Mucosa of descending colon (tissue), 3 donors: ENCODE measurements at places on chromosomes 12 and 14. TPM values are rescaled to one million over a fixed set of nuclear protein-coding genes. Genes with fewer than 3 reads are reported as not detected.

Gene OR11G2
- not detected for total RNA-seq

Gene GLI1
- 2.0 TPM for total RNA-seq

Gene PROX2
- 0.07 TPM for total RNA-seq

Gene INHBC
- not detected for total RNA-seq

Gene GNB3
- 5.3 TPM for total RNA-seq

Gene TGM1
- 3.3 TPM for total RNA-seq

DNA sequence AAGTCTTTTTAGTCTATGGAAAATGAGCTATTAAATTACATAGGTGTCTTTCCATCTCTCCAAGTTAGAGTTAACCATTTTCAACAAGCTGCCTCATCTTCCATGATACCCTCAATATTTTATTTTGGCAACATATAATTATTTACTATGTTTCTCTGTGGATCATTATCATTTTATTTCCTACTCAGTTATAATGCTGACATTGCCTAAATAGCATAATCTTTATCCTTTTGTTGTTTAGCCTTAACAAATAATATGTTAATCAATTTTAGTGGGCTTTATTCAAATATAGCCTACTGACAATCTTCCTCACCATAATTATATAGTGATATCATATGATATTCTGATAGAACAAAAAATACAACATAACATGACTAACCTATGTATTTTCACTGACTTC, 1044.8 kb upstream of the FOXG1 start:
- no peak for DNase-seq

DNA sequence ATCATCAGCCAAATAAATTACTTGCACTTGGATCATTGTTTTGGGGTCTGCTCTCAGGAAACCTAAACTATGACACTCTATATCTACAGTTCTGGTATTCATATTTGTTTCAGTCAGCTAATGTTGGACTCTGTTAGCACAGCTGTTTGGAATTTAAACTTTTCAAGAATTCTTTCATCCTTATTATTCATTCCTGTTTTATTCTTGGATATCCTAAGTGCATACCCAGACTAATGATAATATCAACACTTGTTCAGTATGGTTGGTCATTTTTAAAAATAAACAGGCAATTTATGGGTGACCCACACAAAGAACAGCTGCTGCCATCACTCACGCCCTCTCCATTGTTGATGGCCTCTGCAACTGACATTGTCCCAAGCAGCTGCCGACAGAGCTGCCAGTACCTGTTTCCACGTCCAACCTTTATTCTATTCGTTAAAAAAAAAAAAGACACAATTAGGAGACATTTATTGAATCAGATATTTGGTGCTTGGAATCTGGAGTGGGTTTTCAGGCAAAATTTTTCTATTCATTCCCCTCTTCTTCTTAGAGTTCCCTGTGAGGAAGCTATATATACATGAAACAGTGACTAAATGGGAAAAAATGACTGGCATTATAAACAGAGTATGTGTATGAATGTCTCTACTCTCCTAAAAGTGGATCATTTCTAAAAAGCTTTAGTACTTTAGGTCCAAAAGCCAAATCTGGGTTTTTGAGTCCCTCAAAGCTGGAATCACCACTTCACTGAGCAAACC, 252.1 kb upstream of the NAV3 start:
- DNase-seq = no peak

GRCh38 chr14:74620497-74620921, 8.5 kb upstream of the LTBP2 start:
- DNase-seq = no peak

DNA sequence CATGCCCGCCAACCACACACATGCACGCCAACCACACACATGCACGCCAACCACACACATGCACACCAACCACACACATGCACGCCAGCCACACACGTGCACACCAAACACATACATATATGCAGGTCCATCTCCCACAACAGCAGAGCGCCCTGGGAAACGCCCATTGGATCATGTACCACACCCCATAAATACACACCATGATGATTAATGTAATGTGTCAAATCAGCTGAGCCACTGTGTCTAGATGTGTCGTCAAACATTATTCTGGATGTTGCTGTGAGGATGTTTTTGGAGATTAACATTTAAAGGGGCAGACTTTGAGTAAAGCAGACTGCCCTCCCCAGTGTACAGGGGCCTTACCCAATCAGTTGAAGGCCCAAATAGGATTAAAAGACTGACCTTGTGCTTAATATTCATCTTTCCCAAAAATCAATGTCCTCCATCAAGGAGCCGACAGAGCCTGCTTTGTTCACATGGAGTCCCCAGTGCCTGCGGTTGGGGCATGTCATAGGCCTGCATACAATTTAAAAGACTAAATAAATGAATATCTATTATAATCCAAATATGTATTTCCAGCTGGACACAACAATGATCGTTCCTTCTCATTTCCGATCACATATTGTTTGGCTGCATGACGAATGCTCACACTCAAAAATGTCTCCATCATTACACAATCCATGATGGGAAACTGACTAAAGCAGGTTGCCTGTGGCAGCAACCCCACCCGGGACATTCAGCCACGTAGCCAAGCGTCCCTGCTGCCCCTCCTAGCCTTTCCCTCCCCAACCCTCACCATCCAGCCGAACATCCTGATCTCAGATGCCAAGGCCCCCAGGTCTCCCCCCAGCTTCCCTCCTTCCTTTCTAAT, 23.2 kb upstream of the BDKRB2 start:
- DNase-seq = no peak

DNA sequence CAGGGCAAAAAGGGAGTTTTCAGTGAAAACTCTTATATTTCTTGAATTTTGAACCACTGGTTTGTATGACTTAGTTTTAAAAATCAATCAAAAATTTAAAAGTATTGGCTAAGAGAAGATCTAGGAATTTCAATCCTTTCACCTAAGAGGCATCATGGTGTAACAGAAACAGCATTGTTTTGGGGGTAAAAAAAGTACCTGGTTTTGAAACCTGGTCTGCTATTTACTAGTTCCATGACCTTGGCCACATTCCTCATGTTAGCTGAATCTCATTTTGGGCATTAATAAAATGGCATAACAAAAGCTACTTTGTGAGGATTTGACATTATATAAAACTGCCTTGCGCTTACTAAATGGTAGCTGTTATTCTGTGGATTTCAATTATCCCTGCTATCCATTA, 16.7 kb upstream of the GNPNAT1 start:
- DNase-seq = no peak

GRCh38 chr12:20778969-20779368, 31.5 kb upstream of the SLCO1B3 start:
- no peak for DNase-seq

- DNase-seq = no peak
Observed at GRCh38 chr12:96152164-96152563, 42.0 kb upstream of the ELK3 start.

DNA sequence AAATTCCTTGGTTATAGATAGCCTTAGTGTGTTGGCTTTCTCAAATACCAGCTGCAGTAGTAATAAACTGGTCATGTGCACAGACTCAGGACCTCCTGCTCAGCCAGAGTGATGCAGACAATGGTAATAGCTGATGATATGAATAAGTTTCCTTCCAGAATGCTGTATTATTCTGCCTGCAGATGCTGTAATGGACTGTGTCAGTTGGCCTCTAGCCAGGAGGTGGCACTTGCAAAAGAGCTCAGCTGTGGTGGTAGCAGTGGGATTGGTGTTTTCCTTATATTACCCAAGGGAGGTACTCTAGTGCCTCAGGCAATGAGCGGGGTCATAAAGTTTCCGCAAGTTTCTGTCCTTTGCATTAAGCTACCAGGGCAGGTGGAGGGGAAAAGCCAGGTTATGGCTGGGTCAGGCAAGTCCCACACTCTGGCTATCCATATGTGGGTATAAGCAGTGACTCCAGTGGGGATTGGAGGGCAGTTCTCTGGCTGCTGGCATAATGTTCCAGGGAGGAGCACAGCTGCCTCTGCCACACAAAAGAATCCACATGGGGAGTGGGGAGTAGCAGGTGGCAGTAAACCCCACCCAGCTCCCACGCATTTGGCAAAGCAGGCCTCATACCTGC, 14.0 kb upstream of the MUCL1 start:
- no peak for DNase-seq

DNA sequence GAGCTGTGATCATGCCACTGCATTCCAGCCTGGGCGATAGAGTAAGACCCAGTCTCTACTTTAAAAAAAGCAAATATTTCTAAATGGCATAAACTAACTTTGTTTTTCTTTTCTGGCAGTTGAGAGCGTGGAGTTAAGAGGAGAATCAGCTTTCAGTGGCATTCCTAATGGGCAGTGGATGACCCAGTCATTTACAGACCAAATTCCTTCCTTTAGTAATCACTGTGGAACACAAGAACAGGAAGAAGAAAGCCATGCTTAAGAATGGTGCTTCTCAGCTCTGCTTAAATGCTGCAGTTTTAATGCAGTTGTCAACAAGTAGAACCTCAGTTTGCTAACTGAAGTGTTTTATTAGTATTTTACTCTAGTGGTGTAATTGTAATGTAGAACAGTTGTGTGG, 21.2 kb downstream of the TDG start:
- DNase-seq = no peak

DNA sequence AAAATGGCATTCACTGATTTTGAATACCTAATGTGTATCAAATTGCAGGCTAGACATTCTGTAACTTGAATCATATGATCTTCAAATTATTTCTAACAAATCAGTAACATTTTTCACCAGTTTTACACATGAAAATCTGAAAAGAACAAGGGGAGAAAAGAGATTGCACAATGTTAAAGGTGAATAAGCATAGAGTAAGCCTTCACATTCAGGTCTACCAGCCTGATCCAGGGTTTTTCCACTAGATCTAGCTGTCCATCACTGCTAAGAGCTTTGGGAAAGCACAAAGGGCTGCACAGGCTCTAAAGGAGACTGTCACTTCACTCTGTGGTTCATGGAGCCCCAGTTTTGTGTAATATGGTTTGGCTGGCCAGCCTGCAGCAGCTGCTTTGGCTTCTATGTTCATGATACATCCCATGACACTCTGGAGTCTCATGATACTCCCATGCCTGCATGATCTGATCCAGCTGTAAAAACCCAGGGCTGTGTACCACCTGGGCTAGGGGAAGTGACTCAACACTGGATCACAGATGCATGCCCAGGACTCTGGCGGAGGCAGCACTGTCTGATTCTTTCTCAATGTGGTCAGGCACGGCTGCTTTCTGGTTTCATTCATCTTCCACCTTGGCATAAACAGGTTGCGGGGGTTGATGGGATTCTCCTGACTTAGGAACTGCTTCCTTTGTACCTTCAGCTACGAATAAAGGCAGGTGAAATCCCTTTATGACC, 859.7 kb downstream of the GALC start:
- DNase-seq = no peak

- DNase-seq = peak; percentile 38
Observed at GRCh38 chr12:15534322-15534721, 212.0 kb downstream of the PTPRO start.

GRCh38 chr12:90679674-90680073, 275.3 kb downstream of the CCER1 start:
- no peak for DNase-seq

DNA sequence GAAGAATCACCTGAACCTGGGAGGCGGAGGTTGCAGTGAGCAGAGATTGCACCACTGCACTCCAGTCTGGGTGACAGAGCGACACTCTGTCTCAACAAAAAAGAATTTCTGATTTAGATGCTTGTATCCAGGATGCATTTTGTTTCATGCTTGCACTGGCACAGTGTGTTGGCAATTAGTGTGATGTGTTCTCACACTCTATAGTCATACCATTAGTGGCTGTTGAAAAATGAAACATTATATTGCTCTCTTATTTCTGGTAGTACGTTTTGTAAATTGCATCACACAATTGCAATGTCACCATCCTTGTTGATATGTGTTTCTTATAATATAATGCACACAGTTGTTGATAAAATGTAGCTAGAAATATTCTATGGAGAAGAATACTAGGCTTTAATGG, 51.3 kb upstream of the RMST start:
- DNase-seq = no peak

- no peak for DNase-seq
Observed at GRCh38 chr14:98937021-98937420, 335.0 kb downstream of the BCL11B start.

- DNase-seq = no peak
Observed at GRCh38 chr12:116026768-116027550, 250.5 kb downstream of the MED13L start.

DNA sequence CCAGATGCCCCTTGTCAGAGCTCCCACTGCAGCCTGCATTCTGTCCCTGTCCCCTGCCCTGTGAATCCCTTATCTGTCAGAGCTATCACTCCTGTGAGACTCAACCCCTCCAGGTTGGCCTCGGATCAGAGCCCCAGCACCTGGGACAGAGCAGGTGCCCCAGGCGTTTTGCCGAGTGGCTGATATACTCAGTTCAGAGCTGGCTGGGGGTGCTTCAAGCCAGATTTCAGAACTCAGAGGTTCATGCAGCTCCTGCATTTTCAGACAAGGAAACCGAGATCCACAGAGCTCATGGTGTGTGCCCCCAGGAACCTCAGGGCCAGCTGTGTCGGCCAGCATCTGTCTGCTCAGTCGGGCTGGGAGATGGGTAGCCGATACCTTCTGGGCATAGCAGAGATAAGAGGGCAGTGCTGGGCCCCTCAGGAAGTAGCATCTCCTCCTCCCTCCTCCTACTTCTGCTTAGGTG, 228.0 kb upstream of the RTL1 start:
- DNase-seq = no peak

DNA sequence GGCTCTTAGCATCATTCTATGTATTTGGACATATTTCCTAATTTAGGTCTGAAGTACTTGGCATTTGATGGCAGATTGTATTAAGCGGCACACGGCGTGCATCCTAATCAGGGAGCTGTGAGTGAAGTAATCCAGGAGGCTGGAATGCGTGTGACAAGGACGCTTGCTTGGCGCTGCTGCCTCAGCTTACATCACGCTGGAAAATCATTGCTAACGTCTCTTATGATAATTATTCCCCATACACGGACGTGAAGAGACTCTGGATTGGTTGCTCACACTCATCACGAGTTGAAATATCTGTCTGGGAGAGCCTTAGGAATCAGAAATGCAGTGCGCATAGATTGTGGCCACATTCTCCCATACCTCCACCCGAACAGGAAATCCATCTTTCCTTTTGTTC, 85.3 kb downstream of the FBXW8 start:
- DNase-seq = no peak

GRCh38 chr12:4870423-4870822, 39.3 kb upstream of the KCNA1 start:
- no peak for DNase-seq

DNA sequence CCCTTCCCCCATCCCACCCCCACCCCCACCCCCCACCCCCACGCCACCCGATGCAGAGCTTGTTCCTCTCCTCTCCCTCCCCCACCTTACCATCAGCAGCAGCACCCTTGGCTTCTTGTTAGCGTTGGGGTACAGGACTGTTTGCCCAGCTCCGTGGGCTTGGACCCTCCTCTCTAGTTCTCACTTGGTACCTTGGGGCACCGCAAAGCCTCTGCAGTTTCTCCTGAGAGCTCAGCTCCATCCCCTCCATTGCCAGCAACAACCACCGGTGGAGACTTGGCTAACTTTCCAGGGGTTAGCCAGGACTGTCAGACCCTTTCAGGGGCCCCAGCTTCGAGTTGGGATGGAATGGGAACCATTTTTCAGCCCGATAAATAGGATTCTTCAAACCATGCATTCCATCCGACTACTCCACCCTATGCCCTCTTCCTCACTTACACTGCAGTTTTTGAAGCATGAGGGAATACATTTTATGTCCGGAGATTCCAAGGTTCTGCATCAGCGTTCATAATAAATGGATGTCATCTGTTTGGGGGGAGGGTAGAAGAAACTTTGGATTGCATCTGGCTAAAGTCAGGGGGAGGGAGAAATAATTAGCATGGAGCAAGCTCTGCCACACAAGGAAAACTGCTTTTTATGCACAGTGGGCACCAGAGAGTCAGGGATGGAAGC, 1.1 kb downstream of the SCN8A start:
- no peak for DNase-seq
